ENCODE measurements at places on chromosomes 5 and 9.

DNA sequence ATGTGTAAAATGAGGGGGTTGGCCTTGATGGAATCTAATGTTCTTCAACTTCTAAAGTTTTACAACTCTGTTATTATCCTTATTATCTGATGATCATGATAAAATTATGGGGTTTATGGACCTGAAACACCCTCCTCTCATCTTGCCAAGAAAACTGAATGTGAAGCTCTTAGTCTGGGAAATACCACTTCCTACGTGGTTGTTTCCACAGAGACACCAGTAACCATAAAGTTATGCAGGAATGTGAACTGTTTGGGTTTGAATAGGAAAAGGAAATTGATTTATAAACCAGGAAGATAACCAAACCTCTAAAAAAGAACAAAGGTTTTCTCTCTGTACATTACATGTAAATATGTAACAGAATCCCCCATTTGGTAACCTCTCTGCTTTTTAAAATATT is 28.3 kb upstream of the RAI14 start:
- no peak for DNase-seq

DNA sequence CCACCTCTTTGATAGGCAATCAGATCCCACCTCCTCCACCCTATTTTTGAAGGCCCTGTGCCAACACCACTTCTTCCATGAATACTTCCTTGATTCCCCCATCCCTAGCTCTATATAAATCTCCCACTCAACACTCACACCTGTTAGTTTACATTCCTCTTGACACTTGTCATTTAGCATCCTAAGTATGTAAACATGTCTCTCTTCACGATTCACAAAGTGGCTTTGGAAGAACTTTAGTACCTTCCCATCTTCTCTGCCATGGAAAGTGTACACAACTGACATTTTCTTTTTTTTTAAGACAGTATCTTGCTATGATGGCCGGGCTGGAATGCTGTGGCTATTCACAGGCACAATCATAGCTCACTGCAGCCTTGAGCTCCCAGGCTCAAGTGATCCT is 1.5 kb upstream of the FXN start:
- no peak for DNase-seq

GRCh38 chr9:105313238-105313637 is 68.8 kb downstream of the SLC44A1 start:
- no peak for DNase-seq

GRCh38 chr5:142356716-142357468 is 32.1 kb upstream of the SPRY4 start:
- DNase-seq, result peak; percentile 87

- no peak for DNase-seq
Observed at GRCh38 chr9:69020301-69021145, 6.6 kb upstream of the PRKACG start.

GRCh38 chr5:15500325-15501001 is 483 bp downstream of the FBXL7 start:
- no peak for DNase-seq

- DNase-seq, result no peak
Observed at GRCh38 chr5:37576552-37576951, 197.4 kb downstream of the WDR70 start.

DNA sequence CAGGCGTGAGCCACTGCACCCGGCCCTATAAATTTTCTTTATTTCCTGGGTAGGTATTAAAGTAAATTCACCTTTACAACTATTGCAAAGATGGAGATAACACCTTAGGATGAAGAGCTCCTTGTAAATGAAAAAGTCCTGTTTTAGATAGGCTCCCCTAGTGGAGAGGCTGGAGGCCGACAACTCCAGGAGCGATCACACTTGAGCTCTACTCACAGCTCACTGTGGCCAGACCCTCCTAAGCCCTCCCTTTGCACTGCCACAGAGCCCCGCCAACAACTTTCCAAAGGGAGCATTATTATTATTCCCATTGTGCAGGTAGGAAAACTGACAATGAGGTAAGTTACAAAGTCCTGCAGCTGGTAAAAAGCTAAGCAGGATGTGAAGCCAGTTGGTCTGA is 139.1 kb upstream of the ERCC6L2 start:
- no peak for DNase-seq

DNA sequence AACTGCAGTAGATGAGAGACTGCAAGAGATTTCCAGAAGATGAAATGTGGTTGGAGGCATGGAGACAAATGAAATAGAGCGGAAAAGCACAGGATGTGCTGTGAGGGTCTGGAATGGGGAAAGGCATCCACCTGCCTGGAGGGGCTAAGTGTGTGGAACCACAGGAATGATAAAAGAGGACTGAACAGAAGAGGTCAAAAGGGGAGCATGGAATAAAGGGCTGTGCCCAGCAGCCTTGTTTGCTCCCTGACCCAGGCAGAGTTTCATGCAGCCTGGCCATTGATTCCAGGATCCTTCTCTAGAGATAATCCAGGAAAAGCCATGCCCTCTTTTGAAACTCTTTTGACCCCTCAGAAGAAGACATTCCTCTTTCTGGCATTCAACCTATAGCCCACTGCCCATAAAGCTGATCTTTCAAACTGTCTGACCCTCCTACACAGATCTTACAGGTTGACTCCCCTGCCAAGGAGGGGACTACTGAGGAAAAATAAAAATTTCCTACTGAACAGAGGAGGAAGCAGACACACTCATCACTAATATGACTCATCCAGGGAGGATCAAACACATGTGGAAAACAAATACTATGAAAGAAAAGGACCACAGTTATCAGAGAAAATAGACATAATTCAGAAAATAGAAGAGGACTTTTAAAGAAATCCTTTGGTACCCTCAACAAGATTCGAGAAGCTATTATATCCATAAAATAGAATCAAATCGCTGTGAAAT is 273.5 kb upstream of the PCSK5 start:
- no peak for DNase-seq

DNA sequence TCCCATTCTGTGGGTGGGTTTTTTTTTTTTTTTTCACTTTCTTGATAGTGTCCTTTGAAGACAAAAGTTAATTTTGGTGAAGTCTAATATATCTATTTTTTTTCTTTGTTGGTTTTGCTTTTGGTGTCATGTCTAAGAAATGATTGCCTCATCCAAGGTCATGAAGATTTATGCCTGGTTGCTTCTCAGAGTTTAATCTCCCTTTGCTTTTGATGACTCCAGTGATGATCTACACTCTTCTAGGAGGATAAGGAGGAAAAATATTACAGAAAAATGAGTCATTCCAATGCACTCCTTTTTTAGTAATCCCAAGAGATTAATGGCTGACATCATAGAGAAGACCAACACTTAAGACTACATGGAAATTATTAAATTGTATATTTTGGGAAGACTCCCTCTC is 79.7 kb upstream of the ICE1 start:
- no peak for DNase-seq

DNA sequence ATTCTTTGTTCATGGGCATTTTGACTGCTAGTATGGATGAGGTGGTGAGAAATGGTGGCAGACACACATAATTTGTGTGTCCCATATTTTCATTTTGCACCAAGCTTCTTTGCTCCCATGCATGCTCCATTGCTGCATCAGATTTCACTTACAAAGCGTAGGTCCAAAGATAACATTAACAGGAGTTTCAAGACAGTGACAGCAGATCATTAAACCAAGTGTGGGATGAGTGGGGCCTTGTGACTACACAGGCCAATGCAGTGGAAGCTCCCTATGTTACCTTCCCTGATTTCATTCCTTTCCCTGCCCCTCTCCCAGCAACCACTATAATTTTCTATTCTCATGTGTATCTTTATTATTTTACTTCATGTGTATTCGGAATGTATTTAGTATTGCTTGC is 142.0 kb downstream of the AOPEP start:
- DNase-seq, result no peak

DNA sequence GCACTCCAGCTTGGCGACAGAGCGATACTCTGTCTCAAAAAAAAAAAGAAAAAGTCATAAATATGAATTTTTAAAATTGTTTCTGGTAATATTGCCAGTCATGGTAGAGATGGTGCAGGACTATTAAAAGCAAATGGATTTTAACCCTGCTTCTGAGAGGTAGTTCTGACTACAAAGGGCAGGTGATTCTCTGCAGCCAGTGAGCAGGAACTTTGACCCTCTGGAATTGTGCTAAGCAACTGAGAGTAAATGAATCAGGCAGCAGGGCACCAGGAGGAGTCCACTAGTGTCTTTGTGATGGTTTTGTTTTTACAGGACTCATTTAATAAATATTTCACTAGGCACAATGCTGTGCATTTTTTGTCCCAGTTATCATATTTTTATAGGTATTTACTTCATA is 781.2 kb downstream of the TLE4 start:
- no peak for DNase-seq

DNA sequence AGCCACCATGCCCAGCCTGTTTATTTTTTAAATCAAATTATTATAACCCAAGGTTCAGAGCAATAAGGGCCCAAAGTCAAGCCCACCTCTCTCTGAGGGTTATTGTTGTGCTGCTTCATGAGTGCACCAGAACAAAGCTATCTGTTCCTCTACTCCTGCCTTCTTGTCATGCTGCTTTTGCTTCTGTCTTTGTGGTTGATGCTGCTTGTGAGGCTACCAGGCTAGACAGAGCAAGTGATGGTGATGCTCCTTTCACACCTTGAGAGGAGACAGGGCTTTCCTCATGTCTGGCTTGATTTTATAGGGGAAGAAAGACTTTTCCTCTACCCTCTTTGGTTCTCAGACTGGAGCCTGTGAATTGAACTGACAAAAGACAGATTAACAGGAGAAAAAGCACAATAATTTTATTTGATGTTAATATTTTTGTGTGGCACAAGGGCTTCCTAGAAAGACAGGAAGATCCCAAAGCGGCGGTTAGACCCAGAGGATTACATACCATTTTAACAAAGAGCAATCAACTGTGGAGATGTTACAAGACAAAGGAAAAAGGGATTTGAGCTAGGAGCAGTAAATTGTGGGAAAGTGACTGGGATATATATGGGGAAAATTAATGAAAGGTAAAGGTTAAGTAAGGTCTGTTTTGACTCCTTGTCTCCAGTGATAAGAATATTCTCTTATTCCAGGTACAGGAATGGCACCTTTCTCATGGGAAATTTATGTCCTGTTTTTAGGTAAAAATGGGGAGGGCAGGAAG is 4.4 kb upstream of the CD180 start:
- DNase-seq, result no peak

GRCh38 chr5:130251931-130252330 is 347.7 kb downstream of the CHSY3 start:
- no peak for DNase-seq

DNA sequence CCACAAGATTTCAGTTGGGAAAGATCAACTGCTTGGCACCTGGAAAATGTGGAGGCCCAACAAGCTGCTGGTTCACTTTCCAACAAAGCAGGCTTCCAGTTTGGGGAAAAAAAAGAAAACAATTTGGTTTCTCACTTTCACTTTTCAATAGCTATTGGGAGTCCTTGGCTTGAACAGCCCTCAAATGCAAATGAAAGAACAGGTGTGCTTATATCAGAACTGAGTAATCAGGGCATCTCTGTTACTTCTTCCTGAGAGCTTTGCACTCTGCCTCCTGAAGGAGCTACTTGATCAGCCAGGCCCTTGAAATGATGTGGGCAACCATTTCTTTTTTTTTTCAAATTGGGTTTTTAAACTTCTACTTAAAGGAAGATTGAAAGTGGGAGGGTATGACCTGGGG is 73.5 kb downstream of the MFAP3 start:
- no peak for DNase-seq

GRCh38 chr5:136166909-136167308 is 26.1 kb downstream of the SMIM32 start:
- DNase-seq, result no peak

- no peak for DNase-seq
Observed at GRCh38 chr5:125269926-125270325, 523.5 kb upstream of the ZNF608 start.

DNA sequence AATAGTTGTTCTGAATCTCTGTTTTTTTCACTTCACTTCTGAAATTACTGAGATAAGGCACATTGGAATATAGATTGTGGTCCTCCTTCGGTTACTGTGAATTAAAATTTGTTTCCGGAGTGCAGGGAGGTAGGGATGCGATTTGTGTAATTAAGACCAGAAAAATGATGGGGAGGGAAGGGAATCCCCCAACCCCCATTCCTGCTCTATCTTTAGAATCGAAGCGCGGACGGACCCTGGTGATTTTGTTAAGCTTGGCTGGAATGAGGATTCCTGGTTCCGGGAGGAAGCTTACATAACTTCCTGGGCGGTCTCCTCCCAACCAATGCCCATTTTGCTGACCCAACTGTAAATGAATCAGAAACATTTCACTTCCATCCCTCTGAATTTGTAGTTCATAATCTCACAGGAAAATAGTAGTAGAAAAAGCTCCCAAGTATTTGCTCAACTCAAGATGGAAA is 220.1 kb upstream of the MSX2 start:
- DNase-seq, result no peak

- no peak for DNase-seq
Observed at GRCh38 chr5:120464627-120465435, 731 bp downstream of the PRR16 start.

DNA sequence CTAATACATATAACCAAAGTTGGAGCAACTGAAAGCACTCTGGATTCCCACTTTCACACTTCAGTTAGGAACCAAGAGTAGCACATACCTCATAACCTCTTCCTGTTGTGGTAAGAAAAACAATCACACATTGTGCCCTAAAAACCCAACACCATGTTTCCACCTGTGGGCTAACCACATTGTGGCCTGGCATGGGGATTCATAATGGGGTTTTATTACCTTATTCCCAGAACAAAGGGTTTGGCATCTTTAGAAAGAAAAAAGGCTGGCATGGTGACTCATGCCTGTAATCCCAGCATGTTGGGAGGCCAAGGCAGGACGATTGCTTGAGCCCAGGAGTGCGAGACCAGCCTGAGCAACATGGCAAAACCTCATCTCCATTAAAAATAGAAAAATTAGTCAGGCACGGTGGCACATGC is 60.6 kb downstream of the HSD17B3 start:
- peak; percentile 68 for DNase-seq

GRCh38 chr5:6118691-6119090 is 259.7 kb downstream of the MED10 start:
- DNase-seq, result no peak

- DNase-seq, result no peak
Observed at GRCh38 chr5:149012350-149012749, 50.5 kb downstream of the SH3TC2 start.

DNA sequence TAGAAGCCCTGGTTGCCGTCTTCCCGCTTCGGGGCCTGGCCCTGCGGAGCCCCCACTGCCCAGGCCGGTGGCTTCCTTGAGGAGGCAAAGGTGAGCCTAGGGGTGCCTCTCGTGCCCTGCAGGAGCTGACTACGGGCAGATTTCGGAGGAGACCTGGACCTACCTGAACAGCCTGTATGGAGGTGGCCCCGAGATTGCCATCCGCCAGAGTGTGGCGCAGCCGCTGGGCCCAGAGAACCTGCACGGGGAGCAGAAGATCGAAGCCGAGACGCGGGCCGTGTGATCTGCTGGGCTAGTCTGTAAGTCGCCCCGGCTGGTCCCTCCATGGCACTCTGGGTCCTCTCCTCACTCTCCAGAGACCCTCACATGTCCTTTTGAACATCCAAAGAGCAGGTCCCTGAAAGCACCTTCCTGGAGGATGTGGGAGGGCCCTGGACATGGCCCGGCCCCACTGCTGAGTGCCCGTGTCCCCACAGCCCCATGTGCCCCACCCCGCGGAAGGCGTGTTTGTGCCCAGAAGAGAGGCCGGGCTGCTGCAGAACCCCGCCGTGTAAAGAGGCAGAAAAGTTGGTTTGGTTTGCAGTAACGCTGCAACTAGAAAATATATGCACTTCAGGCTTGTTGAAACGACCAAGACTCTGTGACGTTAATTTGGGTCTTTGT is 44.9 kb downstream of the USP20 start:
- DNase-seq, result no peak

All from T-helper 2 cell (primary cell).